ENCODE measurements at places on chromosomes 11 and 22. TPM values are rescaled to one million over a fixed set of nuclear protein-coding genes. Genes with fewer than 3 reads are reported as not detected.

GRCh38 chr11:1233351-1234053 lies 10.6 kb downstream of the MUC5B start:
- no peak for DNase-seq

- no peak for DNase-seq
These were observed 2.1 kb downstream of the CD44 start for GRCh38 chr11:35141071-35141470.

DNA sequence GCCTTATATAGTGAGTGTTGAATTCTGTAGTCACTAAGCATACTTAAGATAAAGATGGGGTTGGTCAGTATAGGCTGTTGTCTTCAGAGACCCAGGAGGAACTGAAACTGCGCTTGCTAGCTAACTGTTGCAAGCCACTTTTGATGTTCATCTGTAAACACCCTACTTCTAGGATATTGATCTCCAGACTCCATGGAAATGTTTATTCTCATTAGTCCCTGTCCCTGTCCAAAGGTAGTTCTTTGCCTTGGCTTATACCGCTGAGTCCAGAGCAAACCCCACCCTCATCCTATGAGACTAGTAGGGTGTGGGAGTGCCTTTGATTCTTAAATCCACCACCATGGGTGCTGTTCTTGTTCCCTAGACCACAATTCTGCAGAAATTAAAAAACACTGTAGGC lies 36.4 kb downstream of the DEPDC5 start:
- no peak for DNase-seq

GRCh38 chr11:32888805-32889204 lies 3.8 kb upstream of the QSER1 start:
- DNase-seq: peak; percentile 47

DNA sequence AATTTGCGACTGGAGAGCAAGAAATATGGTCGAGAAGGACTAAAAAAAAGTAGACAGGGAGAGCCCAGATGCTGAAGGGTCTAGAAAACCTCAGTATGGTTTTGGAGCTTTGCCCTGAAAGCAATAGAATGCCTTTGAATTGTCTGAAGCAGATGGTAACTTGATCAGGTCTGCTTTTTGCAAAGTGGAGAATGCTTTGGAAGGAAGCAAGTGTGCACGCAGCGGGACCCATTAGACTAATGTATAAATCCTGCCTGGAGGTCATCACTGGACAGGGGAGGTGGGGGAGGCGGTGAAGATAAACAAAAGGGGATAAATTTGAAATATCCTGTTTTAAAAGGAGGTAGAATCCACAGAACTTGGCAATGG lies 757 bp upstream of the HINFP start:
- DNase-seq: peak; percentile 20

DNA sequence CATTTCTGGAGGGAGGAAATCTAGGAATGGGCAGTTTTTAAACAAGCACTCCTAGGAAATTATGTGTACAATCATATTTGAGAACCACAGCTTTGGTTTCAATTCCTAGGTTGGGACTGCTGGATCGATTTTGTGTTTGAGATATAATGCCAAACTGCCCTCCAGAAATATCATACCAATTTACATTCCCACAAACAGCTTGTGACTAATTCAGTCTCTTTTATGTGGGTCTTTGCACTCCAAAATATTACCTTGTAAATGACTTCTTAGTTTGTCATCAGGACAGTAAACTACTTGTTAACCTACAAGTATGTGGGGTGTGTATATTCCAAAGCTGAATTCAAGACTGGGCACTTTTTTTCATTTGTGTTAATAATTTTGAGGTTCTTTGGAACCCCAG lies 9.8 kb upstream of the BARX2 start:
- DNase-seq: no peak

DNA sequence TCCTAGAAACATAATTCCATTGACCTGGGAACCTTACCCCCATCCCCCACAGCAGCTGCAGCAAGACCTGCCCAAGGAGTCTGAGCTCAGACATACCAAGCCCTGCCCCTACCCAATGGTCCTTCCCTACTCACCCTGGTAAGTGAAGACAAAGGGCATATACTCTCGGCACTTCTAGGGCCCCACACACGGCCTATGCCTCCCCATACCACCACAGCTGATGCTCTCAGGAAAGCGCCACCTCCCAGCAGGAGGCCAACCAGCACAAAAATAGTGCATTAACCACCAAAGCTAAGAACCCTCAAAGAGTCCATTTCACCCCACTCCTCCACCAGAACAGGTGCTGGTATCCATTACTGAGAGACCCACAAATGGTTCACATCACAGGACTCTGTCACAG lies 74.4 kb upstream of the GUCY1A2 start:
- DNase-seq: no peak

GRCh38 chr22:42294034-42294985 lies 23.9 kb upstream of the TCF20 start:
- DNase-seq: peak; percentile 55

DNA sequence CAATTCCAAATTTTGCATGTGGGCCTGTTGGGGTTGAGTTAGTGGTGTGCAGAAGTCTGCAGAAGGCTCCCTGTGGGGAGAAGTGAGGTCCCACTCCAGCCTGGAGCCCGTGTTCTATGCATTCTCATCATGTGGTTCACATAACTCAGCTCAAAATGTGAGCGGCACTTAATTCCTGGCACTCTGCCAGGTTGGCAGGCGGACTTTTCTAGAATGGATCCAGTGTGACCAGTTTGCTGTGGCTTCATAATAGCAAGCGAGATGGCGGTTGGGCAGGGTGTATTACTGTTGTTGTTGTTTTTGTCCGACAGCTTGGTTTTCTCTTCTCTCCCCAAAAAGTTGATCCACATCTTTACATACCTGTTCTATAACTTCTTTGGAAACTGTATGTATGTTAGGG lies 146.8 kb upstream of the TTC12 start:
- no peak for DNase-seq

GRCh38 chr11:119115484-119116234 lies 5.7 kb upstream of the HINFP start:
- DNase-seq: peak; percentile 41

DNA sequence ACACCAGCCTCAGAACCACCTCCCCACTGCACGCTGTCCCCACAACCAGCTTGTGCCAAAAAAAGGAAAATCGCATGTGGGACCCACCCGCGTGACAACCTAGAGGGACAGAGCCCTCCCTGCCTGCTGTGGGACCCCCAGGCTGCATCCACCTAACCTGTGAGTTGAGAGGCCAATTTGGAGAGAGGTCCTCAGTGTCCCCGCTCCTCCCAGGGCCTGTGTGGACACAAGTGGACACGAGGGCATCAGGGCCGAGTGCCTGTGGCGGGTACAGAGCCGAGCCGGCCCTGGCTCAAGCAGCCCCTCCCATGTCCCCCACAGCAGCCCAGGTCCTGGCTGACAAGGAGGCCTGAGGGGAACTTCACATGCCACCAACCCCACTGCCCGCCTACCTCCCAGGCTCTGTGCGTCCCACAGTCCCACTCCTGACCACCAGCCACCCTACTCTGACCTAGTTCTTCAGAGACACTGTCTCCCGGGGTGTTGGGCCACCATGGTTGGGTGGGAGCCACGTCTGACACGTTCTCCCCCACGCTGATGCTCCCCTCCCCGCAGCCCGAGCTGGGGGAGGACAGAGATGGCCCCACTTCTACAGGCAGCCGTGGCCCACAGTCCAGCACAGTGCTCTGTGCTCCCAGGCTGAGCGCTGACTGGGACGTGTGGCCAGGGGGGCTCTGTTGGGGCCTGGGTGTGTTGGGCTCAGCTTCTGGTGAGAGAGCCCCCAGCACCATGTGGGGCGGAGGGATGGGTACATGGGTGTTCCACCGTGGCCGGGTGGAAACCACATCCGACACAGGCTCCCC lies 19.2 kb downstream of the SELENOO start:
- DNase-seq: no peak

DNA sequence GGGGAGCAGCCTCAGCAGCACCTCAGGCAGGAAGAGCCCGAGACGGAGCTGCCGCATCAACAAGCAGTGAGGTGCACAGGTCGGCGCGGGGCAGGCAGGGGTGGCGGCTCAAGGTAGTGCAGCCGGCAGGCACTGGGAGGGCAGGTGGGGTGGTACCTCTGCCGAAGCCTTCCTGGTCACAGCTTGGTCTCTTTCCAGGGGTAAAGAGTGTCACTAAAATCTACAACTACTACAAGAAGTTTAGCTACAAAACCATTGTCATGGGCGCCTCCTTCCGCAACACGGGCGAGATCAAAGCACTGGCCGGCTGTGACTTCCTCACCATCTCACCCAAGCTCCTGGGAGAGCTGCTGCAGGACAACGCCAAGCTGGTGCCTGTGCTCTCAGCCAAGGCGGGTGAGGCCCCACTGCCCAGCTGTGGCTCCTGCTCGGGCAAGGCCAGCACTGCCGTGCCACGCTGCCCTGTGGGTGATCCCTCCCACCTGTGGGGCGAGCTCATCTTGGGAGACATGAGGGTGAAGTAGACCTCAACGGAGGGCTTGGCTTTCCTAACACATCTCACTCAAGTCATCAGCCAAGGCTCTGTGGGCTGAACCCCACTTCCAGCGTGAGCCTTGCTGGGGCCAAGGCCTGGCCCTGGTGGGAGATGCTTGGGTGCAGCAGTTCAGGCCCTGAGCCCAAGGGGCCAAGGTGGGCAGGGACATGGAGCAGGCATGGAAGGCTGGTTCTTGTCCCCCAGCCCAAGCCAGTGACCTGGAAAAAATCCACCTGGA lies 13.6 kb downstream of the GATD1 start:
- DNase-seq: no peak

DNA sequence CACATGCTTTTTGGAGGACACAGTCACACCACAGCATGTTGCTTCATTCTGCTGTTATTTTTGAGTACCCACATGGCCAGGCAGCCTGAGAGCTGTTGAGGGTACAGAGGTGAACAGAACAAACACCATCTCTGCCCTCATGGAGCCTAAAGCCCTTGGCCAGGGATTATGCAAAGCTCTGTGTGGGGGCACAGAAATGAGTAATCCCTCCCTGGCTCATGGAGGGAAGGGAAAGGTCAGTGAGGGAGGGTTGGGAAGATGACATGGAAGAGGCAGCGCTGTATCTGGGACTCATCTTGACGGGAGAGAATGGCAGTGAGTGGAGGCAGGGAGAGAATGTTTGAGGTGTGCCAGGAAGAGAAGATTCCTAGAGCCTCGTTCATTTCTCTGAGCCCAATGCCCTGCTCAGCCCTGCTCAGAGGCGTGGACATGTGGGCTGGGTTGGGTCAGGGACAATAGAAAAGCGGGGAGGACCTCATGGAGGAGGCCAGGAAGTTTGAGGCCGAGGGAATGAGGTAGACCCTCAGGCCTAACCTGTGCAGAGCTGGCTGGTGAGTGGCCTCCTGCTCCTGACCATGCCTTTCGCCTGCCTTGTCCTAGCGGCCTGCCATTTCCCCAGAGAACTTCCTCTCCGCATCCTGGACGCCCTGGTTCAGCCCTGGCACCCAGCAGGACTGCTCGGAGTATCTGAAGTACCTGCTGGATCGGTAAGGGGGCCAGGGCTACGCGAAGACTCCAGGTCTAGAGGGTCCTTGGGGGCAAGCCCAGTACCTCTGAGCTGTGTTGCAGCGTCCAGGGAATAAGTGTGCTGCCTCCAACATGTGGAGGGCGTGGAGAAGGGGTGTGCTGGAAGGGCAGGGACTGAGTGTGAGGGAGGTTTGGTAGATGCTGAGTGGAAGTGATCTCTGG lies 19.8 kb downstream of the USP35 start:
- peak; percentile 6 for DNase-seq

DNA sequence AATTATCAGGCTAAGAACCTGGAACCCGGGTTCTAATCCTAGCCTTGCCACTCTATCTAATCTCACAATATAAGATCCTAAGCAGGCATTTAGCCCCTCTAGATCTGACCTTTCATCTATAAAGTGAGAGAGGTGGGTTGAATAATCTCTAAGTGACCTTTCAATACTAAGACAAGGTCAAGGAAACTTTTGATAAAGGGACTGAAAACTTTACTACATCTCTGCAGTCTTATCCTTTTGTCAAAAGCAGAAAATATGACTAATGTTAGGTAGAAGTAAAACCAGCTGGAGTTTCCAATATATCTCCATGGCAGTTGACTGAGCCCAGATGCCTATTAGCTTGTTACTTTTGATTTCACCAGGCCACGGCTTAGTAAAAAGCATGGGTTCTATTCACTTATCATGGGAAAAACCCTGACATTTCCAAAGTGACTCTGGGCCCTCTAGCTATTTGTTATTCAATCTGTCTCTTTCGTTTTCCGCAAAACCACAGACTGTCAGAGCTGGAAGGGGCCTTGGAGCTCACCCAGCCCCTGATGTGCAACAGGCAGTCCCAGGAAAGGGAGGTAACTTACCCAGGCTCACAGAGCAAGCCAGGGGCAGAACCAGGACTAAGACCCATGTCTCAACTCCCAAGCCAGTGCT lies 75.8 kb downstream of the RAB30 start:
- peak; percentile 82 for DNase-seq

GRCh38 chr11:76793391-76794291 lies 10.5 kb downstream of the TSKU start:
- DNase-seq: no peak

The SYT7 gene
- 0.43 TPM for total RNA-seq

The C11orf91 gene
- total RNA-seq: not detected

The HDAC10 gene
- total RNA-seq: 19.4 TPM

The HOATZ gene
- total RNA-seq: not detected

The ACTN3 gene
- not detected for total RNA-seq

The BTBD10 gene
- 44.5 TPM for total RNA-seq

The GUCY1A2 gene
- total RNA-seq: 0.64 TPM

Data from fibroblast of villous mesenchyme (primary cell).